ENCODE measurements at places on chromosomes 6 and 20. TPM values are rescaled to one million over a fixed set of nuclear protein-coding genes. Genes with fewer than 3 reads are reported as not detected.

DNA sequence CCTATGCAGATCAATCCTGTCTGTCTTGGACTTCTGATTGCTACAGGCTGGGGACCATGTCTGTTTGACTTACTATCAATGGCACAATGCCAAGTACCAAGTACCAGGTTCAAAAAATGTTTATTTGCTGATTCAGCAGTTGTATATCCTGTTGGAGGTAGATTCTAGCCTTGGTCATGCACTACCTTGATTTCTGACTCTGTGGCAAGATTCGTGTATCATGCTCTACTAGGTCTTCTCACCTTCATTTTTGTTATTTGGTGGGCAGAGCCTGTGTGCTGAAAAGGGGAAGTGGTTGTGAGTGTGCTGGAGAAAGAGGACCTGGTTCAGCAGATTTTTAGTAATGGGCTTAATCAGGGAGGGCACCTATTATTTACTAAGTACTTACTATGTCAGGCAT, 192.4 kb upstream of the MYLIP start:
- ATAC-seq: no peak

DNA sequence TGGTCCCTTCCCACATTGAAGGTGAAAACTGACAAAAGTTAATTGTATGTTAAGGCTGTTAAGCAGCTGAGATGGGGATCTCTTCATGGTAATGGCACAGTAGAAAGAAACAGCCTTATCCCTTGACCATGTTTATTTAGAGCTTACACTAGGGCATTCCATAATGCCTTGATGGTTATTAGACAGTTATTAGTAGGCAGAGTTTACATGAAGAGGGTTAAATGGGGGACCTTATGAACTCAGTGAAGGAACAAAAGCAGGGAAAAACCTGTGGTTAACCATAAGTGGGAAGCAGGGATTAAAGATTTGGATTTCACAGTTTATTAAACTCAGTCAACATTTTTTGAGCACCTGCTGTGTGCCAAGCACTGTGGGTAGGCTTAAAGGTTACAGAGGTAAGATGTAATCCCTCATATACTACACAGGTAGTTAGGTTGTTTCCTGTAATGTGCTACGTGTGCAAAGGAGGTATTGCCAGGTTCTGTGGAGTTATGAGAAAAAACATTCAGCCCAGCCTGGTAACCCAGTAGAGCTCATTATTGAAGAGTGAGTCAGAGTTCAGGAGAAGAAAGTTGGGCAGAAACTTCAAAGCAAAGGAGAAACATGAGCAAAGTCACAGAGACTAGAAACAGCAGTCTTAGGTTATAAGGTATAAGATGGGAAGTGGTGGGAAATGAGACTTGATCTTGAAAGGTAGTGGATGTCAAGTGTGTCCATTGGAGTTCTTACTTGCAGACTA, 32.3 kb upstream of the GNRH2 start:
- ATAC-seq: peak; percentile 69

GRCh38 chr20:48025051-48025515, 239.8 kb upstream of the SULF2 start:
- no peak for ATAC-seq

DNA sequence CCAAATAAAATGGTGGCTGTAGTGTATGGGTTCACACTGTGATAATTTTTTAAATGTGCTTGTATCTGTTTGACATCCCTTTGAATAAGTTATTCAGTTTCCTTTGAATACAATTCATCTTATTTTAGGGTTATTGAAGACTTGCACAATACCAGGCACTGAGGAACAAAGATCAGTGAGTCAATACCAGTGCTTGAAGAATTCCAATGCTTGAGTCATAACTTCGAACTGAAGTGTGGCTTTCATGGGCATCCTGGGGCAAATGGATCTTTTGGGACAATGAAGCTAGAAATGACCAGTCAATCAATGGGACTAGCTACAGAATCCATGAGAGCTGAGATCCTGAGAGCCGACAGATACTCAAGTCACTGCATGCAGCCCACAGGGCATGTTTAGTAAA, 349.9 kb upstream of the FLRT3 start:
- no peak for ATAC-seq

CYB5R4 gene
- 35.6 TPM for total RNA-seq
